ENCODE measurements at places on chromosomes 5 and 9. TPM values are rescaled to one million over a fixed set of nuclear protein-coding genes. Genes with fewer than 3 reads are reported as not detected.

IFNK gene
- not detected for total RNA-seq

DNA sequence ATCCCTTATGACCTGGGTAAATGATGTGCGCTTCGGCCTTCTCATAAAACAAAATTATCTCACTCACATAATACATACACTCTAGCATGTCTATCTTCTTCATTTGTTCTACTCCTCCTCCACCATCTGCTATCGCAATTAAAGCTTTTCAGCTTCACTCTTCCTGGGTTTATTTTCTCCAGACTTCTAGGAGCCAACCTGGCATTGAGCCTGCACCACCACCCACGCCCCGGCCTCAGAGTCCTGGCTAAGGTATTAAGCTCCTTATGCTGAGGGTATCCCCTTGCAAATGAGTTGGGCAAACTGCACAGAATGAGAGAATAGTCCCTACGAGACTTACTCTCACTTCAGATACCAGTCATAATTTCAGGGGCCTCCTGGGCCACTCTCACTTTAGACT is 236.1 kb upstream of the CDH12 start:
- no peaks in the 10 kb centered on the region for H3K36me3 ChIP-seq
- no peaks in the 10 kb centered on the region for H3K27me3 ChIP-seq
- no peak for DNase-seq
- H3K4me1 ChIP-seq: no peaks in the 10 kb centered on the region
- H3K4me3 ChIP-seq: no peak overlapping the region
- H3K27ac ChIP-seq: no peak overlapping the region

TNFSF15 gene
- total RNA-seq: not detected

ANKRD55 gene
- total RNA-seq: not detected

- H3K27me3 ChIP-seq: no peaks in the 10 kb centered on the region
- H3K4me1 ChIP-seq: peaks cover 3% of the 10 kb centered on the region
- no peak overlapping the region for H3K4me3 ChIP-seq
- peak overlapping the region; percentile 14 for H3K27ac ChIP-seq
Observed at GRCh38 chr9:34675048-34675714, 12.7 kb upstream of the CCL27 start.

DNA sequence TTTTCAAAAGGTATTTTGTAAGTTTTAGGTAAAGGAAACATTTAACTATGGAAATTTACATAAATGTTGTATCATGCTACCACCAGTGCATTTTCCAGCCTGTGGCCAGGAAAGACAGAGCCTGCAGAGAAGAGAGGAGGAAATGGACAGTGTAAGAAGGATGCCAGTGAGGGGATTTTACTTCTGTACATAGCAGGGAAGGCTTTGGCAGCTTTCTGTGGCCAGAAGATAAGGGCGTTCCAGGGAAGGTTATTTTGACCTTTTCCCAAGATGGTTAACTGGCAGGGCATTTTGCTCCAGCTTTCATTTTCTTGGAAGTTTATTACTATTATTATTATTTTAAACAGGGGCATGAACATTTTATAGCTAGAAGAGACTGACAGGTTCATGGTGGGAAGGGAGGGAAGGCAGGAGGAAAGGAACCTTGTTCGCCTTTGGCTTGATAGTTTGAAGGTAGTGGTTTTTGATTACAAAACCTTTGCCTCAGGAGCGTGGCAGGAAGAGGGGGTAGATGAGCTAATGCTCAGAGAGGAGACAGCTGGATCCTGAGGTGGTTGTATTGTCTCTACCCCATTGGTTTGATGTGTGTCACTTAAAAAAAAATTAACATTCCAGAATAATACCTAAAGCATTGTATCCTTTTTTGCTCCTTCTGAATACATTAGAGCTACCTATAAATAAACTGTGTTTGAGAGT is 4.1 kb downstream of the ISOC1 start:
- no peaks in the 10 kb centered on the region for H3K36me3 ChIP-seq
- no peak overlapping the region for H3K4me3 ChIP-seq
- no peaks in the 10 kb centered on the region for H3K27me3 ChIP-seq
- DNase-seq: no peak

WNT8A gene
- not detected for total RNA-seq

DNA sequence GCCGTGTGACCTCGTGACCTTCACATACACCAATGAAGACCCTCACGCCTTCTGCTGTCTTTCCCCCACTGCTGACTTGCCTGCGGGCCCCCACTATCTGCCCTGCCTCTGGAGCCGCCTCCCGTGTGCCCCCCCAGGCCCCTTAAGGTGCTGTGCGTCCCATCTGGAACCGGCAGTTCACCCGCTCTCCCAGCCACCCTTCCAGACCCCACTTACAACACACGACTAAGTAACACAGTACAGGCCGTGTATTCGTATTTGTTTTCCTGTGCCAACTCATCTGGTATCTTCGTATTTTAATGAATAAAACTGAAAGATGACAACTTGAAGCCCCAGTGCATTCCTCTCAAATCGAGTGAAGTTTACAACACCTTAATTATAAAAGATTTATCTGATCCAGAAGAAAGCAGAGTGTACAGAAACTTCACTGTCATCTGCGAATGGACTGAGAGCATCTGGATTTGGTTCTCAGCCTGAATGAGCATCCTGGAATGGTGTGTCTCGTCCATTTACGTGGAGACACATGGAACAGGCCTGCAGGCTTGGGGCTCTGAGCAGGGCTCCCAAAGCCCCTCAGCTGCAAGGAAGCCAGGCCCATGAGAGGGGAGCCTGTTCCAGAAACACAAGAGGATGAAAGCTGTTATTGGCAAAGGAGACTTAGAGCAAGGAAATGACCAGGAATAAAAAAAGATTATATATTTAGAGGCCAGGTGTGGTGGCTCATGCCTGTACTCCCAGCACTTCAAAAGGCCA is 21.9 kb upstream of the TERT start:
- H3K4me3 ChIP-seq: no peak overlapping the region
- peaks cover 3% of the 10 kb centered on the region for H3K36me3 ChIP-seq
- H3K27me3 ChIP-seq: no peaks in the 10 kb centered on the region
- no peak for DNase-seq
- no peaks in the 10 kb centered on the region for H3K4me1 ChIP-seq

DDX4 gene
- not detected for total RNA-seq

DNA sequence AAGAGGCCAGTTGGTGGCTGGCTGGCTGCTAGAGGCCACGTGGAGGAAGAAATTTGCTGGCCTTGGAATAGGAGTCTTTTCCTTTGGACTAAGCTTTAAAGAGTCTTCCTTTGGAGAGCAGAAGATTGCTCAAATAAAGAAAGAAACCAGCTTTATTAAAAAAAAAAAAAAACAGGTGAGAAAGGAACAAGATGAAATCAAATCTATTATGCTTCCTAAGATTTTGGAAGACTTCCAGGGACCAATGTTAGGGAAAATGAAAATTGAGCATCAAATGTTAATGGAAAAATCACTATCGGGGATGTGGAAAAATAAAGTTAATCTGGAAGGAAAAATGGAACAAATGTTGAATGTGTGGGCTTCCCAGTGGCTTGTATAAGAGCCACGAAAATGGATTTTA is 153.1 kb downstream of the TTC39B start:
- no peaks in the 10 kb centered on the region for H3K27me3 ChIP-seq

- H3K4me3 ChIP-seq: no peak overlapping the region
- DNase-seq: peak; percentile 84
- H3K4me1 ChIP-seq: peaks cover 41% of the 10 kb centered on the region
- H3K36me3 ChIP-seq: no peaks in the 10 kb centered on the region
Observed at GRCh38 chr5:102715082-102715807, 39.9 kb upstream of the PAM start.

DNA sequence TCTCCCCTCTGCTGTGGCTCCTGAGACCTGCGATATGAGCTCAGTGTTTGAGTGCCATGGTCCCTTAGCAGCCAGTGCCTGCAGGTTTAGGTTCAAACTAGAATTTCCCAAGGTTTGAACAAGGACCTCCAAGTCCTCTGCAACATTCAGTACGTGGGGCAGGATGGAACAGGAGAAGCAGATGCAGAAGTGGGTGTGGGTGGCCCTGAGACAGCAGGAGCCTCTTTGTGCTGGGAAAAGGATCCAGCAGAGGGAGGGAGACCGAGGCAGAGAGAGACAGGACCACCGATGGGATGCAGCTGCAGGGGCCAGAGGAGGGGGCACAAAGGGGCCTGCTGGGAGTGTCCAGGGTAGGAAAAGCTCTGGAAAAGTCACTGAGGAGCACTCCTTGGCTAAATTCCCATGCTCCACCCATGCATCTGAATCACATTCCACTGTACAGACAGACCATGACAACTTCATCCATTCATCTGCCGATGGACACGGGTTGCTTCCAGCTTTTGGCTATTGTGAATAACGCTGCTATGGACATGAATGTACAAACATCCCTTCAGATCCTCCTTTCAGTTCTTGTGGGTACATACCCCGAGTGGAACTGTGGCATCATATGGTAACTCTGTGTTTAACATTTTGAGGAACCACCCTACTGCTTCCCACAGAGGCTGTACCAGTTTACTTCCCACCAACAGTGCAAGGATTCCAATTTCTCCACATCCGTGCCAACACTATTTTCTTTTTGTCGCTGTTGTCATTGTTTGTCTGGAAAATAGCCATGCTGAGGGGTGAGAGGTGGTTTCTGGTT is 26.7 kb upstream of the SUSD3 start:
- no peaks in the 10 kb centered on the region for H3K36me3 ChIP-seq
- H3K27ac ChIP-seq: no peak overlapping the region
- H3K4me1 ChIP-seq: no peaks in the 10 kb centered on the region
- peak; percentile 53 for DNase-seq
- peaks cover 6% of the 10 kb centered on the region for H3K27me3 ChIP-seq

DNA sequence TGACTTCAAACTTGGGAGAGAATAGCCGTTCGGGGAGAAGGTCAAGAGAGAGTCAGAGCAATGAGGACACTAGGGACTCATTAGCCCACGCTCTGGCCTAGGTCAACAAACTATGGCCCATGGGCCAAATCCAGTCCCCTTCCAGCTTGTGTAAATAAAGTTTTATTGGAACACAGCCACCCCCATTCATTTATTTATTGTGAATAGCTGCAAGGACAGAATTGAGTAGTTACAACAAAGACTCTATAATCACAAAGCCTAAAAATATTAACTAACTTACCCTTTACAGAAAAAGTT is 33.1 kb upstream of the TRIM32 start:
- DNase-seq: no peak
- no peak overlapping the region for H3K4me3 ChIP-seq
- H3K36me3 ChIP-seq: no peaks in the 10 kb centered on the region
